Sciatic nerve (tissue), 2 donors: ENCODE measurements at places on chromosomes 1 and 21. TPM values are rescaled to one million over a fixed set of nuclear protein-coding genes. Genes with fewer than 3 reads are reported as not detected.

- no peak for DNase-seq
These were observed 84.5 kb downstream of the RPS6KC1 start for GRCh38 chr1:213135572-213135971.

- DNase-seq = no peak
These were observed 155.8 kb upstream of the PTGFR start for GRCh38 chr1:78334952-78335351.

DNA sequence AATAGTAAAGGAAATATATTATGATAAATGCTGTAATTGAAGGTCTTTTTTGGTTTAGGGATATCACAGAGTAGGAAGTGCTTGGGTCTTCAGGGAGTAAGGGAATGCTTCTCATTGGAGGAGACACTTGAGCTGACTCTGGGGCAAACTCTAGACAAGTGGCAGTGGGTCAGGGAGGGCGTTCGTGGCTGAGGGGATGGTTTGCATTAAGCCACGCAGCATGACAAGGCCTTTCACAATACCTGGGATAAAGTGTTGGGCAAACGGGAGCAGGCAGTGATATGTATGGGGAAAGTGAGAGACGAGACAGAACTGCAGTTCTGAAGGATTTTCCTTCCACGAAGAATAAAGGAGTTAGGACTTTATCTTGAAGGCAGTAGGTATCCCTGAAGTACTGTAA lies 109.0 kb downstream of the PATJ start:
- no peak for DNase-seq

DNA sequence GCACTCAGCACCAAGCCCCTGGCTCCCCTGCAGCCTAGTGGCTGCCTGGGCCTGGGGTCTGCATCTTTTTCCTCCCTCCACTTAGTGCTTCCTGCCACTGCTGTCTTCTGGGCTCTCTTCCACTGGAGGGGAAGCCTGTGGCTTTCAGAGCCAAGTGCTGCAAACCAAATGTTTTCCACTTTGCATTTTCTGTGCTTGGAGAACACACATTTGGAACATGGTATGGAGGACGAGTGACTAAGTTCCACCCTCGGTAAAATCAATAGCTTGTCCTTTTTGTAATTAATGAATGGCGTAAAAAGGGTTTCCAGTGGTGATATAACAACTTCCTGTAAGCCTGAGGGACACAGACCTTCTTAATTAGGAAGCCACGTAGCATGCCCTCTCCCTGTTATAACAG lies 10.1 kb upstream of the GPR153 start:
- DNase-seq = no peak

- DNase-seq = no peak
These were observed 52.5 kb downstream of the LRRC8D start for GRCh38 chr1:89873288-89873687.

The RPS6KC1 gene
- total RNA-seq = 27.4 TPM

GRCh38 chr1:15949453-15950245 lies 26.3 kb downstream of the ZBTB17 start:
- DNase-seq = peak; percentile 89

GRCh38 chr1:44651069-44651468 lies 23.2 kb downstream of the TMEM53 start:
- no peak for DNase-seq

DNA sequence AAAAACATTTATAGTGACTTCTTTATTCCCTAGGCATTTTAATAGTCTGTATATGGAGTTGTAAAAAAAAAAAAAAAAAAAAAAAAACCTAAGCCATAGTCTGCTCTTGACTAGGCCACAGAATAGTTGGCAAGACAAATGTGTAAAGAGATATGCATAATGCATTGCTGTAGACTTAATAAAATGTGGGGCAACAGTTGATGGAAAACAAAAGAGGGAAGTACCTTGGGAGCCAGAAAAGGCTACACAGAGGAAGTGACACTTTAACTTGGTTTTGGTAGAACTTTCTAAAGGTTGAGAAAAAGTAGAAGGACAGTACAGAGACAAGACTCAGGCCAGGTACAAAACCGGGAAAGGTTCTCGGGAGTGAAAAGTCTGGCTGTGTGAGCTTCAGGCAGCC lies 802.9 kb upstream of the ADAMTS5 start:
- no peak for DNase-seq

The ZNF695 gene
- 0.18 TPM for total RNA-seq

DNA sequence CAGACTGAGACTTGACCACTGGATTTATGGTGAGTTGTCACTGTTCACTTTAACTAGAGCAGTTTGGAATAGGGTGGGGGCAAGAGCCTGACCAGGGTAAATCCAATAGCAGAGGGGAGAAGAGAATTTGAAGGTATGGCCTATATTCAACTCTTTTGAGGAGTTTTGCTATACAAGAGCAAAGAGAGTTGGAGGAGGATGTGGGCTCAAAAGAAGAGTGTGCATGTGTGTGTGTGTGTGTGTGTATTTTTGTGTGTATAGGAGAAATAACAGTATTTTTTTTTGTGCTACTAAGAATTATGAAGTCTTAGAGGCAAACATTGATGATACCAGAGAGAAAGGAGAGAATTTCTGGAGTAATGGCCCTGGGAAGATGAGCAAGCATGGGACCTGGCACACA lies 164.8 kb upstream of the JUN start:
- no peak for DNase-seq

- DNase-seq = peak; percentile 77
These were observed 16.0 kb upstream of the EPS15 start for GRCh38 chr1:51535006-51535592.

DNA sequence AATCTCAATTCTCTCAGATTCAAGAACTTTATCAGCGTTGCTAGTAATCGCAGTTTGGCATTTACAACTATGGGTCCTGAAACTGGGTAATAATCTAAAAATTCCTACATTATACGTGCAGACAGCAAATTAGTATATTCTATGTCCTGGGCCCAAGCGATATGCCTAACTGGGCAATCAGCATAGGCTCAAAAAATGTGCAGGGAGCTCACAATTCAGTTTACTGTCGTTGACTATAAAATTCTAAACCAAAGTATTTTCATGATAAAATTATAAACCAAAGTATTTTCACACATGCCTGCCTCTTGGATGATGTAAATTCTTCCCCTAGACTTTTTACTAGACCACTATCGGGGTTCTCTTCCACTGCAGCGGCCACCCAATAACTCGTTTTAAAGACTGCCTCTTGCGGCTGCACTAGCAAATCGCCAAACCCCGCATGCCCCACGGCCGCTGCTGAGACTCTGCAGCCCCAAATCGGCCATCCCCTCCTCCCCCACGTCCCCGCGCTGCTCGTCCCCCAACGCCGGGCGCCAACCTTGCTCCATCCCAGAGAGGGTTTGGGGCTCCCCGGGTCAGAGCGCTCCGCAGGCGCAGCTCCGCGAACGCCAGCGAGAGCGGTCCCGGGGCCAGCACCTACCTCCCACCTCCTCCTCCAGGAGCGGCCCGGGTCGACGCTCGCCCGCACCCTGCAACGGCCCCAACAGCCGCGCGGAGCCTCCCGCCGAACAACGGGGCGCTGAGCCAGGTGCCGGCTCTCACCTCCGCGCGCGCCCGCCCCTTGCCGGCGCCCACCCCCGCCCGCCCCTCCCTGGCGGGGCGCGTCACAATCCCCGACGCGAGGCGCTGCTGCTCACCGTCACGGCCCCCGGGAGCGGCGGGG lies 506 bp downstream of the SSX2IP start:
- DNase-seq = peak; percentile 78

GRCh38 chr1:182111496-182111895 lies 50.0 kb upstream of the ZNF648 start:
- DNase-seq = no peak

The NBPF20 gene
- total RNA-seq = 4.7 TPM

The TEX38 gene
- total RNA-seq = not detected

- no peak for DNase-seq
These were observed 32.9 kb upstream of the ATP2B4 start for GRCh38 chr1:203593723-203594122.

- DNase-seq = no peak
These were observed 1046.7 kb upstream of the B3GALT2 start for GRCh38 chr1:194233069-194233468.

DNA sequence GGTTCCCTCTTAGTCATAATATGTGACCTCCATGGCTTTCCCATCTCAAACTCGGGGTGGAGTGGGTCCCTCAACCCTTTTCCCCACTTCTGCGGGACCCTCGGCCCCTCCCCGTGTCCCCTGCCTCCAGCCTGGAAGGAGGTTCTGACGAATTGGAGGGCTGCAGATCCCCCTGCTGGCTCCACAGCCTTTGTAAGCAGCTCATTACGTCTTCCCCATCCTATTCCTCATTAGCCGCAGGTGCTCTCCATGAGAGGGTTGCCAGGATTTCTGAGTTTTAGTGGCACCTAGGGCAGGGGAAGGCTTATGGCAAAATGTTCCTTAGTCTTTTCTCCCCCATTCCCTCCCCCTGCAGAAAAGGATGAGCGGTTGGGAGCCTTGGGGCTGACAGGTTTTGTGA lies 8.3 kb downstream of the ACTL8 start:
- no peak for DNase-seq

The NEK2 gene
- total RNA-seq = 0.49 TPM

The OR14I1 gene
- not detected for total RNA-seq

- DNase-seq = peak; percentile 47
These were observed 14.9 kb upstream of the TTC39A start for GRCh38 chr1:51345300-51345687.

DNA sequence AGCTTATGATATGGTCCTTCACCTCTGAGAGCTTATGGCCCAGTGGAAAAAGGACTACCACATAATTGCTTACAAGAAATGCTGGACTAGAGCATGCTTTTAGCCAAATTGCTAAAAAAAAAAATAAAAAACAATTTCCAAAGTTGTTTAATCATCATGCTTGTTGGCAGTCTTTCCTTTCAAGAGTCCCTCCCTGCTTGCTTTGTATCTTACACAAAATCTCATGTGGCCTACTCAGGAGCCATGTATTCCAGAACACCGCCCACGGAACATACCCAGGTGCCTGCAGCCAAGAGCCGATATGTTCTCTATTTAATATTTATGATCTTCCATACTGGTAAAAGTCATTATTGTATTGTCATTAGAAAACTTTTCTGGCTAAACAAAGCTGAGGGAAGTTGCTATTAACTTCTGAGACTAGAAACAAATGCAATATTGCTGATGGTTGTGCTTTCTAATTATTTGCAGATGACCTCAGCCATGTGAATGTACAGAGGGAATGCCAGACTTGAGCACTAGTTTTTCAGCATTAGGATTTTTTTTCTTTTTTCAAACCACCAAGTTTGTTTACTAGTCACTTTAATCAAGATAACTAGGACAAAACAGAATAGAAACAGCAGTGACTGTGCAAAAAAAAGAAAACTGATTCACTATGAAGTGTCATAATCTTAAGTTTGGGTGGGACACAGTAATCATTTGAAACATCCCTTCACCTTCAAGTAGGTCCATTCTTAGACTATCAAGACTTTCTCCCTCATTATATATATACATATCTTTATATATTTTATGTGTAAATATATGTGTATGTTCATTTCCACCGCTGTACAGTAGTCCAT lies 129.3 kb upstream of the GORAB start:
- no peak for DNase-seq

The SPRR4 gene
- not detected for total RNA-seq

The CHODL gene
- total RNA-seq = 1.5 TPM

- no peak for DNase-seq
These were observed at the start of gene FMO2 for GRCh38 chr1:171185091-171185490. Gene FMO2 (plus strand): TSS chr1:171185300. CDS start chr1:171185714, 414 bp downstream.

GRCh38 chr1:242146652-242147051 lies 147.8 kb upstream of the MAP1LC3C start:
- no peak for DNase-seq

DNA sequence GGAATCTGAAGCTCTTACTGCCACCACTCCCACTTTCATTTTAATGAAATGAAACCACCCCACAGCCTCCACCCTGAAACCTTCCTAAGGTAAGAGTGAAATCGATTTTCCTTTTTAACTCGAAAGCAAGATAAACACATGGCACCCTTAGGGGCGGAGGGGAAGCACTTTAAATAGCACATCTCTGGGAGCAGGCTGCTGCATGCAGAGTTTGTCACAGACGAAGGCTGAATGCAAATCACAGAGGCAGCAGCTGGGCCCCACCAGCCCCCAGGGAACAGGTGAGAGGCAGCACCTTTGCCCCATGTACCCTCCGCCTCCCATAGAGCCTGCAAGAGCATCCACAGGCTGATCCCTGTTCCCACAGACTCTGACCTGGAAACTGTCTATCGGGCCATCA lies 60.0 kb upstream of the GRIK3 start:
- DNase-seq = no peak

The RHBG gene
- total RNA-seq = not detected

- DNase-seq = no peak
These were observed 61.5 kb downstream of the ARHGEF16 start for GRCh38 chr1:3515774-3516480.

- DNase-seq = no peak
These were observed 53.0 kb upstream of the DESI2 start for GRCh38 chr1:244599937-244600350.

The ALG6 gene
- total RNA-seq = 19.5 TPM

The LRRC39 gene
- total RNA-seq = 1.7 TPM
